ENCODE measurements at places on chromosomes 3 and 15.

DNA sequence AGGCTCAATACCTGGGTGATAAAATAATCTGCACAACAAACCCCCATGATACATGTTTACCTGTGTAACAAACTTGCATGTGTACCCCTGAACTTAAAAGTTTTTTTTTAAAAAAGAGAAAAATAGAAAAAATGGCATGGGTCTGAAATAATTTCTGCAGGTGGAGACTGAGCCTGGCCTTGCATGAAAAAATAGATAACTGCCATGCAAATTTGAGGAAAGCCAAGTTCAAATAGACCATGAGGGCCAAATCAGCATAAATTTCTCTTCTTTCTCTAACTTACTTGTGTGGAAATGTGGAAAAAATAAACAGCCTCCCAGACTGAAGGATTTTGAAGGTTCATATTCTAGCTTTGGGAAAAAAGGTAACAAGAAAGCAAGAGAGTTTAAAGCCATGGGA lies 744 bp upstream of the ACKR4 start:
- no peak for DNase-seq

- peak; percentile 5 for DNase-seq
Measured at GRCh38 chr15:72086010-72086697, 31.8 kb downstream of the MYO9A start.

DNA sequence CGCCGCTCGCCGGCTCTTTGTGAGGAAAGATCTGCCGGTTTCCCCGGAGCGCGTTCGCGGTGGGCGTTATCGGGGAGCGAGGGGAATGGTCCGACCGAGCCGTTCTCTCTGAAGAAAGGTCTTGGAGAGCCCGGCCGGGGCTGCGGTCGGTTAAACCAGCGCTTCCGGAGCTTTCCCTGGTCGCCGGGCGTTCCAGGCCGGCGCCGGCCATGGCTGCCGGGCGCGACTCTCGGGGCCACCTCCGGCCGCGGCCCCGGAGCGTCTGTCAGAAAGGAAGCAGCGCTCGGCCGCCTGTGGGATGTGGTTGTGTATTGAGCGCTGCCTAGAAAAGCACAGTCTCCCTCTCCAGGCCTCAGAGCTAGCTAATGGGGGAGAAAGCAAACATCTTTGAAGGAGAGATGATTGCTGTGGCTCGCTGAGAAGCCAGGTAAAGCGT lies 731 bp downstream of the FYTTD1 start:
- peak; percentile 69 for DNase-seq

GRCh38 chr3:71010726-71011455 lies 572.6 kb downstream of the FOXP1 start:
- no peak for DNase-seq

DNA sequence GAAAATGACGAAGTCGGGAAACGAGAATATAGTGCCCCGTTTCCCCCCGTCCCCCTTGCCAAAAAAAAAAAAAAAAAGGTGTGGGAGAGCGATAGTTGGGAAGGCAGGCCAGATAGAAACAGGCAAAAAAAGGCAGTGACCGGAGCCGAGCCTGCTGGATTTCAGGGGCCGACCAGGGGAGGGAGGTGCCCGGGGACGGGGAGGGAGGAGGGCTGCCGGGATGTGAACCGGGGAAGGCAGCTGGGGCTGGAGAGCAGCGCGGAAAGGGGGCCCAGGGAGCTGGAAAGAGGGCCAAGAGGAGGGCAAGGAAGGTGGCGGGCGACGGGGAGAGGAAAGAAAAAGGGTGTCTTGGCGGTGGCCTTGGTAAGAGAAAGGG lies 837 bp downstream of the LRRN1 start:
- DNase-seq: no peak

DNA sequence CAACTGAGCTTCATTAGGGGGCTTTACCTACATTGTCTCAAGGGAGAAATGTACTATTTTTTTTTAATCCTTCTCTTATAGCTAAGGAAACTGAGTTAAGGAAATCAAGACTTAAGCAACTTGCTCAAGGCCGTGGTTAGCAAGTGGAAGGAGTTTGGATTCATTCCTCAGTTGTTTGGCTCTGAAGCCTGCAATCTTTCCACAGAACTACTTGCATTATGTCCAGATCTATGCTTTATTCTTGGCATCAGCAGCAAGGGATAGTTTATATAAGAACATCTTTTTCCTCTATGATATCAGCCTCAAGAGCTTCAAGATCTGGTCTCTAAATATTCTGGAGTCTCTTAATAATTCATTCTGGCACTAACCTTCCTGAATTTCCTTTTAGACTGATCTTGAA lies 182.4 kb downstream of the SV2B start:
- no peak for DNase-seq

GRCh38 chr3:37862219-37862902 lies 681 bp downstream of the CTDSPL start:
- DNase-seq: peak; percentile 63

GRCh38 chr3:89533275-89533674 lies 425.9 kb downstream of the EPHA3 start:
- DNase-seq: no peak

GRCh38 chr3:45984331-45985312 lies 11.0 kb downstream of the FYCO1 start:
- no peak for DNase-seq

DNA sequence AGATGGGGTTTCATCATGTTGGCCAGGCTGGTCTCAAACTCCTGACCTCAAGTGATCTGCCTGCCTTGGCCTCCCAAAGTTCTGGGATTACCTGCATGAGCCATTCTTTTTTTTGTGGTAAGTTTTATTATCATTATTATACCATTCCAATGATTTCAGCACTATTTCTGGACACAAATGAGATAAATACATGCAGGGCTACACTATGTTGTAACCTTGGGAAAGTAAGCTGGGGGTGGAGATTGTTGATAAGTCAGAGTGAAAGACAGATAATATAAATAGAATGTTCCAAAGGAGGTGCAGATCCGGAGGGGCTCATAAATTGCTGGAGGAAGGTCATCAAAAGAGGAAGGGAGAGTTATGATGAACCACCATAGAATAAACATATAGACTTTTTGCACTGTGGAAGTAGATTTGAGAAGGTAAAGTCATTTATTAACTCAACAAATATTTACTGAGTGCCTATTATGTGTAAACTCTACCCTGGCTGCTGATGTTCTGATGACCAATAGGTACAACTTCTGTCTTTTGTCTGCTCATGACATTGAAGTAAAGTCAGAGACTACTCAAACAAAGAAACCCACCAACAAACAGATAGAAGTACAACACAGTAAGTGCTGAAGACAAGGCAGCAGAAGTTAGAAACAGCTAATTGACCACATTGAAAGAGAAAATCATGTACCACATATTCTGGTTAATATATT lies 478.9 kb upstream of the GOLIM4 start:
- DNase-seq: no peak

GRCh38 chr15:71225851-71226250 lies 110.6 kb downstream of the THSD4 start:
- DNase-seq: no peak

All from heart right ventricle (tissue), 16 donors.